Fibroblast of skin of abdomen (primary cell): ENCODE measurements at places on chromosomes 12 and 14.

DNA sequence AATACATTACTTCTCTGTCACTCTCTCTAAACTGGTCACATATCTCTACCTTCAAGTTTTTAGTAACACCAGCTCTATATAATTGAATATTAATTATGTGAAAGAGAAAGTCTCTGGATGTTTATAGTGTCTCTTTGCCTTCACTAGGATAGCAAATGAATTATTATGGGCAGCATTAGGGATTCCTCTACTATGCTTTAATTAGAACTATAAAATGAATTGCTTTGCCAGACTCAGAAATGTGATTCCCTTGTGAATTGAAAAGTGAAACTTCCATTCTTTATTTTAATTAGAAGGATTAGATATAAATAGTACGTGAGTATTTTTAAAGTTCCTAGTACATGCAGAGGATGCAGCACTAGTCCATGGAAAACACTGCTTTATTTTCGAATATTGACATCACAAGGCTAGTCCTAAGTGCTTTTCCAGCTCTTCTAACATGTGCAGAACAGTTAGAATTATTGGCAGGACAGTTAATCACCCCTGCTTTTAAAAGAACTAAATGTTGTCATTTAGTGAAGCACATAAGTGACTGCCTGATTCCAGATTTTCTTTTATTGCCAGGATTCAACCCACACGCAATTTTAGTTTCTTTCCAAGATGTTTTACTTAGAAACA is 23.0 kb upstream of the REP15 start:
- DNase-seq = no peak

GRCh38 chr12:131943876-131944275 is 5.9 kb upstream of the EP400 start:
- DNase-seq = no peak

GRCh38 chr12:47722941-47723631 is 2.2 kb downstream of the ENDOU start:
- DNase-seq = no peak

- DNase-seq = no peak
Observed at GRCh38 chr14:104081261-104081835, 4.2 kb upstream of the ASPG start.

- DNase-seq = no peak
Observed at GRCh38 chr12:13345722-13346121, 149.2 kb downstream of the EMP1 start.

- no peak for DNase-seq
Observed at GRCh38 chr14:58565832-58566231, 71.9 kb upstream of the DACT1 start.

DNA sequence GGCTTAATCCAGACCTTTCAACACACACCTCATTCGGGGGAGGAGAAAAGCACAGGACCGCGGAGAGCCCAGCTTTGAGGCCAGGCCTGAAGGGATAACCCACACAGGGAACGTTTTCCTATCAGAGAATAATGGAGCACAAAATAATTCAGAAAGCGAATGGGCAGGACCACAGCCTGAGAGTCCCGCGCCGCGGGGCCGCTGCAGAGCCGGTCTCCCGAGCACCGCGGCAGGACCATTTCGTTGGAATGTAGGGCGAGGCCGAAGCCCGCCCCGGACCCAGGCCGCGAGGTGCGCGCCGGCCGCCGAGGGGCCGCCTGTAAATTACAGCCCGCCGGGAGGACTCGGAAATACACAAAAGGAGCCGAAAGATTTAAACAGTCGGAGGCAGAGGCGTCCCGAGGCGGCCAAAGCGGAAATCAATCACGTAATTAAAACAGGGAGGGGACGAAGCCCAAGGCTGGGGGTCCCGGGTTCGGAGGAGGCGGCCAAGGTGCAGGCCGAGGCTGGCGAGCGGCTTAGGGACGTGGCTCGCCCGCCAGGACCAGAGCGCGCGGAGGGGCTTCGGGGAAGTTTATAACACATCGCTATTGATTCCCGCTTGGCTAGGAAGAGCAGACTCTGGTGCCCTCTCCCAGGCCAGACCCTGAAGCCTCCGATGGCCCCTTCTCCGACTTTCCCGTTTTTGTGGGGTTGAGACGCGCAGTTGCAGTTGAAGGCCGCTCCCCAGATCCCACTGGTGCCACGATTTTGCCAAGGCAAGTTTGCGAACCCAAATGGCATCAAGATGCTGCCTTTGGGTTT is 6.3 kb upstream of the HOXC4 start:
- no peak for DNase-seq

GRCh38 chr14:97942921-97943320 is 1145.7 kb downstream of the VRK1 start:
- peak; percentile 49 for DNase-seq

DNA sequence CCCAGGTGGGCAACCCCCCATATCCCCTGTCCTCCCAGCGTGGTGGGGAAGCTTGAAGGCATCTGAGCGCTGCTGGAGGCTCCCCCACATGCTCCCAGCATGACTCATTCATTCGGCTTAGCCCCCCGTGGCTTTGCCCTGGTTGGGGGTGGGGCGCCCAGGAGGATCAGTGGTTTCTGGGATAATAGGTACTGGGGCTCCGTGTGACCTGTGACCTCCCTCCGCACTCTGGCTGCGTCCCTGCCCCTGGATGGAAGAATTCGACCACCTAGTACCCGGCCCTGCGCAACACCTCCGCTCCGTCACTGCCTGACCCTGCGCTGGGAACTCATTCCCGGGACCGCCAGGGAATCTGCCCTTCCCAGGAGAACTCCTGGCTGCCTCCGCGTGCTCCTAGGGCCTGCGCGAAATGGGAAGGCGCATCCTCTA is 120.1 kb downstream of the AACS start:
- DNase-seq = peak; percentile 20

- peak; percentile 91 for DNase-seq
Observed at GRCh38 chr14:69593018-69593677, 18.2 kb upstream of the SUSD6 start.

- peak; percentile 42 for DNase-seq
Observed at GRCh38 chr14:52117111-52117832, 48.4 kb upstream of the NID2 start.

DNA sequence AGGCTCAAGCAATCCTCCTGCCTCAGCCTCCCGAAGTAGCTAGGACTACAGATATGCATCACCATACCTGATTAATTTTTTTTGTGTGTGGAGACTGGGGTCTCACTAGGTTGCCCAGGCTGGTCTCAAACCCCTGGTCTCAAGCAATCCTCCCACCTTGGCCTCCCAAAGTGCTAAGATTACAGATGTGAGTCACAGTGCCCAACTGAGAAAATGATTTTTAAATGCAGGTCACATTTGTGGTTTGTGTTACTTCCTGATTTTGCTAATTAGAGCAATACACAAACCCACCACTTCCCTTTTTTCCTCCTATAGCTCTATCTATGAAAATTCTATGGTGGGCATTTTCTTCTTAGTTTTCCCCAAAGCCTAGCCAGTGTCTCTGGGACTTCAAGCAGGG is 45.5 kb upstream of the TMEM263 start:
- DNase-seq = no peak

GRCh38 chr12:105429511-105429910 is 99.0 kb downstream of the C12orf75 start:
- no peak for DNase-seq
